Hypothalamus (tissue), 51 donors: ENCODE measurements at places on chromosomes 16 and 17.

DNA sequence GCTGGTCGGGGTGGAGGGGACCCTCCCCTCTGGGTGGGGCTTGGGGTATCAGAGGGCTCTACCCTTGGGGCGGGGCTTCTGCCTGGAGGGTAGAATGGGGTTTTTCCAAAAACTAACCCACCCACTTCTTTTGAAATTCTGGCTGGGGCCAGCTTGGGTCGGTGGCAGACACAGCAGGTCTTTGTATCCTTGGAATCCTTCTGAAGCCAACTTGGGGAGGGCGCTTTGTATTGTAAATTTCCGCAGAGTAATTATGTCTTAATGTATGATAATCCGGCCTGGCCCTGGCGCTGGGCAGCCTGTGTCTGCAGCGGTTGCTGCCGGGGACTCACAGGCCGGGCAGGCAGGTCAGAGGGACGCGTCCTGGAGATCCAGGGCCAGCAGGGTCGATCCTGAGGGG is 33.9 kb upstream of the GSE1 start:
- no peak for DNase-seq

GRCh38 chr17:83052241-83052564 is 27.2 kb upstream of the METRNL start:
- DNase-seq, result no peak

GRCh38 chr16:55489119-55489955 is 10.3 kb downstream of the MMP2 start:
- DNase-seq, result no peak

DNA sequence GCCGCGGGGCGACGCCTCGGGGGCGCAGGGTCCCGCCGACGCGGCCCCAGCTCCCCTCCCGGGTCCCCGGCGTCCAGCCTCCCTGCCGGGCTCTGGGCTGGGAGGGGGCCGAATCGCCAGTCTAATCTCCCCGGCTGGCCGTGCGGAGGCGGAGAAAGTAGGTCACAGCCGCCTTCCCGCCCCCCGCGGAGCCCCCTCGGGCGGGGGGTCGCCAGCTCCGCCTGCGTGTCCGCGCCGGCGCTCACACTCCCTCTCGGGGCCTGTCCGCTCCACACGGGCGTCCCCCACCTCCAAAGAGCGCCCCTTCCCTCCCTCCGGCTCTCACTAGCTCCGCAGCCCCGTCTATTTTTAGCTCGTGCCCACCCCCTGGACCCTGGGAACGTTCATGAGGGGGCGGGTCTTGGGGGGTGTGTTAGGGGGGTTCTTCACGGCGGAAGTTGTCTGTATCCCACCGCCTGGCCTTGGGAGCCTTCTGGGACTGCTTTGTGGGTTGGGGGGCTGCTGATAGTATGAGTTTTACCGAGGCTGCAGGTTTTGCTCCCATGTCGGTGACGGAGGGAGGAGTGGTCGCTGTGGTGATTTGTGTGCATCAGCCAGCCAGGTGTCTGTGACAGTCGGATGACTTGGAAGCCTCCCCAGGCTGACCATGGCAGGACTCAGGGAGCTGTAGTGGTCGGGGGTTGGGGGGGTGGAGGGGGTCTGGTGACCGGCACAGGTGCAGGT is 1.1 kb downstream of the ATP1B2 start:
- DNase-seq, result no peak

DNA sequence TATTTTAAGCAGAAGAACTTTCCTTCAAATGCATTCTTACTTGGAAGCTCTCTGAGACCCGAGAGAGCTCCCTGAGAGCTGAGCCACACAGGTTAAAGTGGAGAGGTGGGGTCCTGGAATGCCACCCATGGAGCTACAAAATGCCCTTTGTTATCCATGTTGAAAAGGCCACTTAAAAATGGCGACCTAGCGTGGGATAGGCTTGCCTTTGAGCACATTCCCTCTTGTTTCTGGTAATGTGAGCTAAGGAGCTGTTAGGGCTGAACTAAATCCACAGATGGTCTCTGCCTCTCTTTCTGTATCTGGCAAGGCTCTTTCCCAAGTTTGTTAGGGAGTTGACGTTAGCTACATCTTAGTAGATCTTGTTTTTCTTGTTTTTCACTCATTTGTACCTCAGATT is 171.6 kb downstream of the SNX29 start:
- no peak for DNase-seq

DNA sequence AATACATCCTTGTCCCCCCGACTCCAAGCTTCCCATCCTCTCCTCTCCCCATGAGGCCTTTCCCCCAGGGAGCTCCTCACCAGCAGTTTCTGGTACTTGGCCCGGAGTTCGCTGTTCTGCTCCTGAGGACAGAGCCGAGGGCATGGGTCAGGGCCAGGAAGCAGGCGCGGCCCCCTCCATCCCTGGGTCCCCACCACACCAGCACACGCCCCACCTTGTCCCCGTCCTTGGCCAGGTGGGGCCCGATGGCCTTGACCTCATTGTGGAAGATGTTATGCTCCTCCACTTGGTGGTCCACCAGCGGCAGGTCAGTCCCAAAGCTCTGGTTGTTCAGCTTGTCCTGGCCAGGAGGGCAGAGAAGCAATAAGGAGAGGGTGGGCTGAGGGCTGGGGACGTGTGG is 36.2 kb downstream of the PPL start:
- no peak for DNase-seq

GRCh38 chr17:61408151-61409041 is 8.8 kb downstream of the TBX2 start:
- DNase-seq, result no peak

DNA sequence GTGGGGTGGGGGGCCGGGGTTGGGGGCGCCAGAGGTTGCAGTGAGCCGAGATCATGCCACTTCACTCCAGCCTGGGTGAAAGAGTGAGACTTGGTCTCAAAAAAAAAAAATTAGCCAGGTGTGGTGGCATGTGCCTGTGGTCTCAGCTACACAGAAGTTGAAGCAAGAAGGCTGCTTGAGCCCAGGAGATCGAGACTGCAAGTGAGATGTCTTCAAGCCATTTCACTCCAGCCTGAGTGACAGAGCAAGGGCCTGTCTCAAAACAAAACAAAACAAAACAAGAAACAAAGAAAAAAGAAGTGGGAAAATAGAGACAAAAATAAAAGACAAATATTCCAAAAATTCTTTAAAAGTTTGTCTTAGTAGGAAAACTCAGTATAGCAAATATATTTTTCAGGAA is 135.1 kb upstream of the CORO6 start:
- DNase-seq, result no peak

DNA sequence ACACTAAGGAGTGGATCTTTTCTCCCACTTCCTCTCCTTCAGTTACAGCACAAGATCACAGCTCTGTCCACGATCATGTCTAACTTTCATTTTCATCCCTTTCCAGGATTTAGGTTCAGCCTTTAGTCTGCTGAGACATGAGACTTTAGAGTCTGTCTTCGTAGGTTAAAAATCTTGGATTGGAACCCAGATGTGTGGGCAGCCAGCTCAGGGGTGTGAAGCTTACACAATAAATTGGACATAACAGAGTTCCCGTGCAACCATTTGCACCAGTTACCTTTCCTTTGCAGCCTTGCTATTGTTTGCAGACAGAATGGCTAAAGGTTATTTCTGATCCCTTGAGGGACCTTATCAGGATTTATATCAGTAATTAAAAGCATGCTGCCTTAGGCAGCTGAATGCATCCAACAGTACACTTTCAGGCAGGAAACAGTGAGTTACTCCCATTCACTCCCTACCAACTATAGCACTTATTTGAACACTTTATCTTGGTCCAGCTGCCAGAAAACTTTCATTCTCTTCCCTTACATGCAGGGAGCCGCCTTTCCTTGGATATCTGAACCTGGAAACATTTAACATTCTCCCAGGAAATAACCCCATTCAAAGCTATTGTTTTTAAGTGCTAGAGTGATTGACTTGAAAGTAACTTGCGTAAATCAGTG is 87.3 kb downstream of the TMEM100 start:
- DNase-seq, result no peak

- DNase-seq, result no peak
Measured at GRCh38 chr16:66372078-66372897, 5.8 kb downstream of the CDH5 start.

GRCh38 chr17:35766903-35767510 is 6.3 kb downstream of the C17orf50 start:
- DNase-seq, result no peak

- DNase-seq, result no peak
Measured at GRCh38 chr17:20210614-20211013, 201.5 kb downstream of the SPECC1 start.
